ENCODE measurements at places on chromosomes 11 and 22.

- no peak for DNase-seq
Observed at GRCh38 chr11:134932761-134933160, 520.7 kb upstream of the B3GAT1 start.

DNA sequence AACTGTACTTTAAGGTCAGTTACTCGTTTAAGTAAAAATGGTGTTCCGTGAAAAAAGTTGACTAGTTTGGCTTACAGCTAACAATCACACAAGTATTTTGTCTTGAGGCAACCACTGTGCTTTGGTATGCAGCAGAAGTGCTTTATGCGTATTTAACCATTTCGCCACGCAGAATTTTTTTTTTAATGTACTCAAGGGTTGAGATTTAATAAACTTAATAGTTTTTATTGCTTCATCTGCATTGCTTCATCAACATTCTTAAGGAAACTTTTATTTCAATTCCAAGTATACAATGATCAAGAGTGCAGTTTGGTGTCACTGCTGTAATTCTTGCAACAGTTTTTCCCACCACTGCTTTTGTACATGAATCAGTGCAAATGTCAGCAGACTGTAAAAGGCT is 66.4 kb downstream of the ZNRF3 start:
- no peak for DNase-seq

GRCh38 chr11:62599901-62600300 is 1.8 kb downstream of the MTA2 start:
- DNase-seq = no peak

GRCh38 chr22:31947296-31947695 is 3.0 kb downstream of the YWHAH start:
- DNase-seq = no peak

GRCh38 chr11:122998727-122999366 is 17.2 kb upstream of the BSX start:
- DNase-seq = no peak

GRCh38 chr22:29937940-29938693 is 55.1 kb downstream of the MTMR3 start:
- DNase-seq = no peak

DNA sequence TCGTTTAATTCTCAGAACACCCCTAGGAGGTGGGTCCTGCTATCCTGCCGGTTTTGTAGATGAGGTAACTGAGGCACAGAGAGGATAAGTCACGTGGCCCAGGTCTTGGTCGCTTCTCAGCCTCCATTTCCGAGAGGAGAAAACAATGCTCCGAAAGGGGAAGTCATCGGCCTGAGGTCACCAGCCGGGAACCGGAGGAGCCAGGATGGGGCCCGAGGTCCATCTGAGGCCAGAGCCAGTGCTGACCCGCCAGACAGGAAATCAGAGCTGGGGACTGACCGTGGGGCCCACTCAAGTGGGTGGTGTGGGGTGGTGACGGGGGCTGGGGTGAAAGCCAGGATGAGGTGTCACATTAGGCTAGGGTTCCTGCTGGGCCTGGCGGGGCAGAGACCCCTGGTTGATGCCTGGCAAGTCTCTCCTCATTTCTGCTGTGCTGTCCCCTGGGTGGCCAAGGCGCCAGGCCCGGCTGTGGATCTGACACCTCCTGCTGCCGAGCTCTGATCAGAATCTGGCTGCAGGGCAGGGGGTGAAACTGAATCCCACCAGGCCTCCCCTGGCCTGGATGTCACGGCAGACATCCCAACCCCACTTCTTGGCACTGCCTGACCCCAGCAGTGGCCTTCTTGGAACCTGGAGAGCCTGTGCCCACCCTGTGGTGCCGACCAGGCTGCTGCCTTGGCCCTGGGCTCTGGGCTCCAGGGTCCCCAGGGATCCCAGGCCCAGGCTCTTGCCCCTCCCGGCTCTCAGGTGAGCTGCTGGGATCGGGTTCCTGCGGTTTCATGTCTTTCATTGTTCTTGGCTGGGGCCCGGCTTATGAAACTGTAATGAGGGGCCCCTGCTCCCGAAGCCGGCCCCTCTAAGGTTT is 12.0 kb downstream of the TRIOBP start:
- no peak for DNase-seq

Measured in femur (tissue), 1 donor.